ENCODE measurements at places on chromosomes 2 and 18.

- DNase-seq, result no peak
Observed at GRCh38 chr2:167759531-167759930, 487.9 kb downstream of the STK39 start.

DNA sequence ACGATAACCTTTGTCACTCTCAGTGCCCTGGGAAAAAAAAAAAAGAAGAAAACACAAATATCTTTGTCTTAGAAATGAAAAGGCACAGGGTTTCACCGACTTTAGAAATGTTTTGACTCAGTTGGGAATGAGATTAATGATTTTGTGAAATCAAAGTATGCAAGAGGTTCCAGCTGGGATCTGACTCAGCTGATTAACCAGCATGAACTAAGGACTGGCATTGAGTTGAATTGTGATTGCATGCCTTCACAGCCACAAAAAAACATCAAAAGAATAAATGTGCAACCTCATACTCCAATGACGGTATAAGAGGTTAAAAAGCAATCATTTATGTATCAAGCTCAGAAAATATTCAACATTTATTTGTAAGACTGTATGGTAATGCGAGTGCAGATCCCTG lies 566.6 kb upstream of the DSEL start:
- DNase-seq, result no peak

DNA sequence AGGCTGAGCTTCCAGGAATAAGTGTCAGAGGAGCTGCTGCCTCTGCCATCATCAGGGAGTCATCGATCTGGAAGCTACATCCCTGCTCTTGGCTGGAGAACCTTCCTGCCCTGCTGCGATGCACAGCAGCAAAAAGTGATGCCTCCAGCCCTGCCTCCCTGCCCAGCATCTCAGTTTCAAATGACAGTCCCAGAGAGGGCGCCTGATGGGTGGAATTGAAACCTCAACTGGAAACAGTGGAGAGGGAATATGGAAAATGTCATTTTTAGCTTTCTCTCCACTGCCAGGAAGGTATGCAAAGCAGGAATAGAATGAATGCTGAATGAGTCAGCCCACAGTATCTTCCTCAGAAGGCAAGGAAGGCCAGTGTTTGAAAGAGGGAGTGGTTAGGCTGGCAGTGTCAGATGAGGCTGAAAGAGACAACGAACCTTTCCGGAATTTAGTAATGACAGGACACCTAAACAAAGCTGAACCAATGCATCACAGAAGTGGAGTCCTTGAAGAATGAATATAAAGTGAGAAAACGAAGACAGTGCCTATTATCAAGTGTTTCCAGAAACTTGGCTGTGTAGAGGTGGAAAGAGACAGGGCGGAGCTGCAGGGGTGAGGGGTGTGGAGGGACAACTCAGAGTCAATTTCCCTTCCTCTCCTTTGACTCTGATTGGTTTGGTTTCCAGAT lies 153.9 kb upstream of the NDUFV2 start:
- DNase-seq, result no peak

DNA sequence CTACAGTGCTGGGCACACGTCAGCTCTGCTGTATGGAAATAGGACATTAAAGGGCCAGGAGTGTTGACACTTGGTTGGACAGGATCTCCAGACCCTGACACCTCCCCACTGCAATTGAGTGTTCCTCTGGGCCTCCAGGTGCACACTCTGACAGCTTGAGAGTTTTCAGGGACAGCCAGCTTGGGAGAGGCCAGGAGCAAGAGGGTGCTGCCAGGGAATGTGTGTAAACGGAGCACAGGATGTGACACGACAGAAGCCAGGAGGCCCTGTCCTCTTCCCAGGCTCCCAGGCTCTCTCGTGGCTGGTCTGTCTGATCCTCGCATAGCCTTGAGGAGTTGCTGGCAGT lies 318.1 kb upstream of the HS6ST1 start:
- DNase-seq, result no peak

DNA sequence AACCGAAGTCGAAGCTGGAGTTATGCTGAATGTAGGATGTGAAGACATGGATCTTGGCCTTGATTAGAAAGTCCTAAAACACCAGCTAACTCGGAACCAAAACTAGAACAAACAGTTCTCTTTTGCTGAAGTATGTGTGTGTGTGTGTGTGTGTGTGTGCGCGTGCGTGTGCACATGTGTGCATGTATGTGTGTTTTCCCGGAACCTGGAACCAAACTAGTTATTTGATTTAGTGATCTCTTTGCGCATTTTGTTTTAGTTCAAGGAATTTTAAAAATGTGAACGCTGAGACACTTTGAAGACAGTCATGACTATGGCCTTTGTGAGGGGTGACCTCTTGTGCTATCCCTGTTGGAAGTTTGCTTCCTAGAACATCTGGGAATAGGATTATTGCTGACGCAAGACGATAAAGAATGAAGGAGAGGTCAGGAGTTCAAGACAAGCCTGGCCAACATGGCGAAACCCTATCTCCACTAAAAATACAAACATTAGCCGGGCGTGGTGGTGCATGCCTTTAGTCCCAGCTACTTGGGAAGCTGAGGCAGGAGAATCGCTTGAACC lies 23.8 kb downstream of the FHL2 start:
- no peak for DNase-seq

DNA sequence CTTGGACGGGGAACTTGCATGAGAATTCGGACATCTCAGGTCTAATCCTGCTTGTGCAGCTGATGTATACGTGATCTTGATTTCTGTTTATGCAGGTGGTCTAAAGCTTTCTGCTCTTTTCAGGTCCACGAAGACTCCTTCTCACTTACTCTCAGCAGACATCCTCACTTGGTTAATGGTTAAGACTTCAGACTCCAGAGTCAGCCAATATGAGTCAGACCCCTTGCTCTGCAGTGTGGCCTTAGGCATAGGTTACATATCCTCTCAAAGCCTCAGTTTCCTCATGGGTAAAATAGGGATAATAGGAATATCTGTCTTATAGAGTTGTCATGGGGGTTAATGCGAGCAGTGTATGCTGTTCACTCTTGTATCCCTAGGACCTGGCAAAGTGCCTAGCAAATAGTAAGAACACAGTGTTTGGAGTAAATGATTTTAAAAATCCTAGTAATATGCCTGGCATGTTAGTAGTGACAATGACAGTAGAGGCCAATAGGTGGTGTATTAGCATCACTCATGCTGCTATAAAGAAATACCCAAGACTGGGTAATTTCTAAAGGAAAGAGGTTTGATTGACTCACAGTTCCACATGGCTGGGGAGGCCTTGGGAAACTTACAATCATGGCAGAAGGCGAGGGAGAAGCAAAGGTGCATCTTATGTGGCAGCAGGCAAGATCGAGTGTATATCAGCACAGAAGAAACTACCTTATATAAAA lies 42.3 kb downstream of the XRCC5 start:
- DNase-seq, result no peak
